ENCODE measurements at places on chromosomes 11 and 22.
A peak's percentile ranks its signal among the peaks of the same experiment; 100 is the strongest.

GRCh38 chr22:45071618-45072017 lies 61.8 kb upstream of the PHF21B start:
- DNase-seq = no peak

DNA sequence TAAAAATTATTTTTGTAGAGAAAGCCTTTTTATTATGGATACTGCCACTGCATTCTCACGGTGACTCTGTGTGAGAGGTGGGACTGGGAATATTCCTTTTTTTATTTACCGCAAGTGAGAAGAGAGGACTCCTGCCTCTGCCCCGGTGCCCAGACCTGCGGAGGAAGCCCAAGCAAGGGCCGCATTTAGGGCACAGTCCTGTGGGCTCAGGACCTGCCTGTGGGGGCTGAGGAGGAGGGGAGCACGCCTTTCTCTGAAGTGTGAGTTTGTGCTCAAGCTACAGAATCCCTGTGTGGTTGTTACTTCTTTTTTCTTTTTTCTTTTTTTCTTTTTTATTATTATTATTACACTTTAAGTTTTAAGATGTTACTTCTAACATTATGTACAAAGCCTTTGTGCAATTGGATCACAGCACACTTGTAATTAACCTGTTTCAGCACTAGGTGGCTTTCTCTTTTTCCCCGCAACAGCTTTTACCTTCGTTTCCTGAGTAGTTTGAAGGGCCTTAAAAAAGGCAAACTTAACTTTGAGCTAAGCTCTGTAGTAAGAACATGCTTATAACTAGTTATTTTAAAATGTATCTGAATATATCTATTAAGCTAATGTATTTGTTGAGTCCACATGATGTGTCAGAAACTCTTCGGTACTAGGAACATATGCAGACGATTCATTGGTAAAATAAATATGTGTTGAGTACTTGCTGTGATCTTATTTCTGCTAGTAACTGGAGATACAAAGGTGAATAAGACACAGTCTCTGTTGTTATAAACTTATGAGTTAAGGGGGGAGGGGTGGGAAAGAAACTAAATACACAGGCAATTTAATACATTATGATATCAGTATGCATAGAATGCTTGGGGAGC lies 18.3 kb downstream of the AMOTL1 start:
- DNase-seq = no peak

DNA sequence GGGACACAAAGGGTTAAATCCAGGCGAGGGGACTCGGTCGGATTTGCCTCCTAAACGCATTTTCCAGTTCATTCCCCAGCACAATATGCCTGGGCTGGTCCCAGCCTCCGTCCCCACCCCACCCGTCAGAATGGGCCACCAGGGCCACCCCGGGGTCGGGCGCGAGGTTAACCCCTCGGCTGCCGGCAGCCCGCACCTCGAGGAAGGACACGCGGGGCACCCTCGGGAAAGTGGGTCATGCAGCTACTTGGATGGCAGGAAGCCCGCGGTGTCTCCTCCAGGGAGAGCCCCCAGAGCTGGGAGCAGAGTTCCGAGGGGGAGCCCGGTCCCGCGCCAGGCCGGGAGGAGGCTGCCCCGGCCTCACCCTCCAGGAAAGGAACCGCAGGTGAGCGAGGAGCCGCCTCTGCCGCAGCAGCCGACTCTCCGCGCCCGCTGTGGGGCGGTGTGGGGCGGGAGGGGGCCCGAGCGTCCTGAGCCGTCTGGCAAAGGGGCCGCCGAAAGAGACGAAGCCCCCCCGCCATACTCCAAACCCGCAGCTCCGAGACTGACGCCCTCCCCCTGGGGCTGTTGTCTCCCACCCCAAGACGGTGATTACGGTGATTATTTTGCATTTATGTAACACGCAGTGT lies 1.4 kb downstream of the NECTIN1 start:
- DNase-seq = no peak

DNA sequence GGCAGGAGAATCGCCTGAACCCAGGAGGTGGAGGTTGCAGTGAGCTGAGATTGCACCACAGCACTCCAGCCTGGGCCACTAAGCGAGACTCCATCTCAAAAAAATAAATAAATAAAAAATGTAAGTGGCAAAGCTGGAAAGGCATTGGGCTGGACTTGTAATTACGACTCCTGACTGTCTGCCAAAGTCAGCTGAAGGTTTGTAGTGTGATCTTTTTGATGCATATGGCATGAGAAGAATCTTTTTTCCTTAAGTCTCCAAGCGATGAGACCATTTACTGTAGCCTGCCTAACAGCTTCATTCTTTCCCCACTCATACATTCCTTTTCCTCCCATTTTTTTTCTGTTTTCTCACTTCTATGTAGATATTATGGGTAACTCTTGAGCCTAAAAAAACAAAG lies 24.8 kb downstream of the CTNND1 start:
- DNase-seq = peak; percentile 35
